Activated T-cell treated with anti-CD3 and anti-CD28 coated beads for 24 hours (primary cell): ENCODE measurements at places on chromosomes 3 and 15.

GRCh38 chr3:78570496-78570895 is 1197.3 kb downstream of the ROBO1 start:
- DNase-seq: no peak

GRCh38 chr3:81929697-81930096 is 168.3 kb upstream of the GBE1 start:
- DNase-seq: no peak

DNA sequence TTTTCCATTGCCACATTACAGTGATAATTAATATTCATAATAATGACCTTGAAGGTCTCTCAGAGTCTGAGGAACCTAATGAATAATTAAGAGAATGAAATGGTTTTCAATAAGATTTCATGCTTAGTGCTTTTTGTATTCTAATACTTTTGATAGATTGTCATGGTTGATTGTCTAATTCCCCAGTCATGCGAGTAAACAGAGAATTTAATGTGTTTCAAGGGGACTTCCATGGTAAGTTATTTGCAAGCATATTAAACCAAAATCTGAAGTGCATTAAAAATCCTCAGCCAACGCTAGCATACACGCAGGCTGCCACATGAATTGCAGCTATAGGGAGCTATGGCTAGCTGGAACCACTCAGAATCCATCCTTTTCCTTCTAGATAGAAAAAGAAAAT is 18.9 kb upstream of the ANO10 start:
- no peak for DNase-seq

GRCh38 chr15:63492541-63493077 is 11.8 kb upstream of the USP3 start:
- no peak for DNase-seq

GRCh38 chr3:10764259-10765051 is 51.6 kb upstream of the SLC6A11 start:
- DNase-seq: no peak

DNA sequence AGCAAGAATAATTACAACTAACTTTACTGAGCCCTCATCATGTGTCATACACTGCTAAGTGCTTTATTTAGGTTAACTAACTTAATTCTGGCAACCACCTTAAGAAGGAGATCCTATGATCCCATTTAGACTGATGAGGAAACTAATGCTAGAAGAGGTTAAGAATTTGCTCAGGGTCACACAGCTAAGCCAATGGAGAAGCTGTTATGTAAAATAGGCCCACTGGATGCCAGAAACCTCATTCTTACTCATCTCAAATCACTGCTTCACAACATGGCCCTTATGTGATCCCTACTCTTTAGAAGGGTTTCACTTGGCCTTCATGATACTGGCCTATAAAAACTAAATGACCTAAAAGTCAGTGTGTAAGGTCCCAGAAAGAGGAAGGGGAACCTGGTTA is 41.2 kb downstream of the IMPG2 start:
- DNase-seq: no peak

- no peak for DNase-seq
Observed at GRCh38 chr3:180142472-180142871, 105.7 kb upstream of the PEX5L start.

DNA sequence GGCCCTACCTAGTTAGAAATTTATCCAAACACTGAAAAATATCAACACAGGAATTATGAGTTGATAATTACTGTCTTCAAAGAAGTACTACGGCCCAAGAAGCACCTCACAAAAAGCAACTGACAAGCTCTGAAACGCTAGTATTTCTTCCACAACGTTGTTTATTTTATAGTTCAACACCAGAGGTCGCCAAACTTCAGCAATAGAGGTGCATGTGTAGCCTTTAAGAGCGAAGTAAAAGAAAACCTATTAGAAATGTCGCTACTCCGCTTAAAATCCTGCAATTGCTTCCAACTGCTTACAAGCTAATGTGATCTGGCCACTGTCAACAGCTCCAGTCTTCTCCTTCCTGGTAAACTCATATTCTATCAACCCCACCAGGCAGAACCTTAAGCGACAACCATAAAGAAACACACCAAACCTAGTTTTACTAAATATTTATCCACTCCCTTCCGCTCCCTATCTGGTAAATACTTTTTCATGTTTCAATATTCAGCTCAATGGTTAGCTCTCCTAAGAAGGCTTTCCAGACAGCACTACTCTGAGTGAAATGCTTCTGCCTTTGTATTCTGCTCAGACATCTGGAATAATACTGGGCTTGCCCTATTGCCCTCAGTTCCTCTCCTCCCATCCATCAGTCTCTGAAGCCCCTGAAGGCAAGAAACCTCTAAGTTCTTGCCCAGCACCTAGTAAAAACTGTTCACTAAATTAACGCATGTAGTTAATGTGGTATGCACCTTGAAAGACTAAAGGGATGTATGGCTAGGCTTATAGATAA is 110.2 kb downstream of the NR1I2 start:
- peak; percentile 22 for DNase-seq

DNA sequence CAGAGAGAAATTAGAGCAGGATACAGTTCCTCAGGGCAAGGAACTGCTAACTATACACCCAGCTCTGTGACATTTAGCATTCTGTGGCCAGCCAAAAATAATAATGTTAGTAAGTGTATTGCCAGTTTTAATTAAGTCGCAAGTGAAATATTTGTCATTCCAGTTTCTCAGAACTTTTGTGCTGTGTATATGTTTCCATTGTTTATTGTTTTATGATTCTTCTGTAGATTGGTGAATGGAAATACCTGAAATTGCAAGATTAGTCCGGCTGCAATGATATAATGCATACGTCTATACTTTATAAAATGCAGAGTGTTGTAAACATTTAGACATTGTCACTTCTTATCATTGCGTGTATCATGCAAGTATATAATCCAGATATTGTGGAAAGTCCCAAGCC is 351.3 kb upstream of the GRM7 start:
- no peak for DNase-seq

DNA sequence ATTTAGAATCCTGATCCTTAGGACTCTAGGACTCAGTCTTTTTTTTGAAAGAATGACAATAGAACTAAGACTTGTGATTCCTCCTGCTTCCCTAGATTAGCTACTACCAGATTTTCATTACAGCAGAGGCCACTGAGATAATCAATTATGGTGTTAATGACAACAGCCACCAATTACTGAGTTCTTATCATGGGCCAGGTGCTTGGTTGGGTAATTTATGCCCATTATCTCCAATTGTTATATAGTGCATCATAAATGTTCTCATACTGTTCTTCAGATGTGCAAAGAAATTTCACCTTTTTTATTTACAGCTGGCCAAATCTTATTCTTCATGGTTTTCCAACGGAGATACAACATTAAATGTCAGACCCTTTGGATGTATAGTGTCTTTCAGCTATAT is 162.9 kb upstream of the CMC1 start:
- DNase-seq: no peak

GRCh38 chr3:123732447-123732846 is 147.6 kb upstream of the HACD2 start:
- no peak for DNase-seq

DNA sequence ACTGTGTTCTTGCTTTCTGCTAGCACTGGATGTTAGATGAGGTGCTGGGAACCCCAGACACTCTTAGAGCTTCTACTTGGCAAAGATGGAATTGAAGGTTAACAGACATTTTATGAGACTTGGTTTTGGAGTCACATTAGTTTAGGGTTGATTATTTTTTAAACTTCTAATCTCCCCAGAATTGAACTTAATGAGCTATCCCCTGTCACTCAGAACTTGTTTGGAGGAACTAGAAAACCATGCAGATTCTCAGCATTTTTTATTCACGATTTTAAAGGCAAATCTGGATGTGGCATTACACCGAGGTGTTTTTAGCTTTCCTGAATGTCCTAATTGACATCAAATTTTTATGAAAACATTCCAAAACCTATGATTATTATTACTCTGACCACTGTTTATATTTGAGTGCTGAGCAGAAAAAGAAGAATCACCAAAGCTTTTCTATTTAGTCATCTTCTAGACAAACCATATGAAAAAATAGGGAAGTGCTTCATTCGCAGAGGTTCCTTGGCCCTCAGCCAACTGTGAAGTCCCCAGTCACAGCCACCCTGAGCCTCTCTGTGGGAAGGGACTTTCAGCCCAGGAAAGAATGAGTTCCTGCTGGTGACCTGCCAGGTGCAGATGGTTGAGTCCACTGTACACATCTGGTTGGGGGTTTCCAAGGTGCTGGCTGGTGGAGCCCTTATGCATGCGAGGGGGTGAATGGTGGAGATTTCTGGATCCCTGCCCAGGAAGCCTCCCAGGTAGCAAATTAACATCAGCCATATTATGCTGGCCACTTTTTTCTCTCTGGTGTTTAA is 196.0 kb upstream of the TOPAZ1 start:
- no peak for DNase-seq
